ENCODE measurements at places on chromosomes 6 and 20.

GRCh38 chr6:52976591-52977035, 18.5 kb downstream of the GSTA4 start:
- no peak for DNase-seq

DNA sequence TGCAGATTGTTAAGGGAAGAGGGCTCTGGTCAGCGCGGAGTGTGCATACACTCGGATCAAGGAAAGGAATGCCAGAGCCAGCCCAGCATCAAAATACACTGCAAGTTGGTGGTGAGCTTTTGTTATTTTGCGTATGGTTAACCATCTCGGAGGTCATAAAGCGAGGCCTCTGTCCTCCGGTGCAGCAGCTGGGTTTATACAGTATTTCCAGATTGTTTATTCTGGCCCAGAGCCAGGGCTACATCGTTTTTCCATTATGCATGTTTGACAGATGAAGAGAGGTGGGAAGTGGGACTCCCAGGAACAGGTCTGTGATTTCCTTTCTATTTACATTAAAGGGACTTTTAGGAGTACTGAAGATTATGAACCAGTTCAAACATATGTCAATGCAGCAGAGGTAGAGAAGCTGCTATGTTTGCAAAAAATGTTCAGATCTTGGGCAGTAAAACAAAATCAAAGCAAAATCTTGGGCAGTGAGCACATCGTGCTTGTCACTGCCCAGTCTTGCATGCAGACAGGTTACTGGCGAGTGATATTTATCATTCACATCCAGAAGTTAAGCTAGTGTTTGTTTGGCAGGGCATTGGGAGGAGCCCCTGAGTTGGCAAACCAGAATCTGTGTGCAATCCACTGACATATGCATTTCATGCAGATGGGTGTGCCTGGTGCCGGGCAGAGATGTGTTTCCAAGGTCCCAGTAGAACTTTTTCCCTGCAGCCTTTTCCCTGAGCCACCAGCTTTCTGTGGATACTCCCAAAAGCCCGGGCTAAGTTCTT, 256.3 kb upstream of the TAB2 start:
- DNase-seq, result peak; percentile 70

- DNase-seq, result no peak
Measured at GRCh38 chr6:113486199-113486598, 370.9 kb upstream of the MARCKS start.

DNA sequence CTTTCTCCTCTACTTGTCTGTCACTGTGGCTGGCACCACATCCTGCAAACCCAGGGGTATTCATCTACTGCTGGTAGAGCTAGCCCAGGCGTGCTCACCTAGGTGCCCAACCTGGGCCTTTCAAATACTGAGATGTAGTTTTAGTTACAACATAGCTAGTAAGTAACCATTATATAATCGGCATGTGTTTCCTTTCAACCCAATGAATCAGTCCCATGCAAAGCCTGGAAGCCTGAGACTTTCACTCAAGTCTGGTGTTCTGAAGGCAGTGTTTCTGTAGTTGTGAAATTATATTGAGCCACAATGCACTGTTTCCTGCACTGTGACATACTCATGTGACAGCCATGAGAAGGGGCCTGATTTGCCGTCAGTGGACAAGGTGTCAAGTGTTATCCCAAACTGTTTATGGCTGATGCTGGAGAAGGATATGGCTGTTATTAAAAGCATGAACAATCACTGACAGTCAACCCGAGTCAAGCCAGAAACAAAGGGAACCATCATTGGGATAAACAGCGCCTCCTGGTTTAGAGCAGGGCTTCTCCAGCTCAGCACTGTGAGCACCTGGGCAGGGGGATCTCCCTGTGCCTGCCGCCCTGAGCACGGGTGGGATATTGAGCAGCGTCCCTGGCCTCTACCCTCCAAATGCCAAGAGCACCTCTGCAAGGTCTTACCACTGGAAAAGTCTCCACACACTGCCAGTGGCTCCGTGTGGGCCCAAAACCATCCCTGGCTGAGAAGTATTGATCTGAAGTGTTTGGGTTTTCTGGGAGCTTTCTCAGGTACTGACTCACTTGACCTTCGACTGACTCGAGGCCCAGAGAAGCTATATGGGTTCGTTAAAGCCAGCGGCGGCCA, 1.6 kb downstream of the PSMA7 start:
- DNase-seq, result peak; percentile 10

DNA sequence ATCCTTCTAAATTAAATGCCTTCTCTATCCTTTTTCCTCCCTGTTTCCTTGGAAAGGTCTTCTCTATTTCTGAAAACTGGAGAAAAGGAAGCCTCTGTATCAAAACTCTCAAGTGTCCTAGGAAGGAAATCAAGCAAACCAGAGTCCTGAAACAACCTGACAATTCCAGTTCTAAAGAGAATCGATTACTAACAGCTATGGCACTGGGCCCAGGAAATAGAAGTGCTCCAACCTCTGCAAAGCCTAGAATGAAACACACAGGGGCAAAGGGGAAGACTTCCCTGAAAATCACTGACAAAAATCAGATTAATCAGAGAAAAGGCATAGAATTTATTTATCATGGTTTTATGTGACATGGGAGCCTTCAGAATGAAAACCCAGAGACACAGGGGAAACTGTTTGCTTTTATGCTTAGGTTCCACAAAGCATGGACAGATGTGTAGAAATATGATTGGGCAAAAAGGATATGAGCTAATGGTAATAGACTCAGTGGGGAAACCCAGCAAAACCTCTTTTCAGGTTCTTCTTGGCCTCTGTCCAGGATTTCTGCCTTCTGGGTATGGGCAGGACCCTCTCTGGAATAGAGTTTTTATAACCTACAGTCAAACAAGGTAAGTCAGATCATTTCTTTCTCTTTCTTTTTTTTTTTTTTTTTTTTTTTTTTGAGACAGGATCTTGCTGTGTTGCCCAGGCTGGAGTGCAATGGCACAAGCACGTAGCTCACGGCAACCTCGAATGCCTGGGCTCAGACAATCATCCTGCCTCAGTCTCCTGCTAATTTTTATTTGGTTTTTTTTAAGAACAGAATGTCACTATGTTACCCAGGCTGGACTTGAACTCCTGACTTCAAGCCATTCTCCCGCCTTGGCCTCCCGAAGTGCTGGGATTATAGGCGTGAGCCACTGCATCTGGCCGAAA, 91.7 kb downstream of the CD24 start:
- DNase-seq, result no peak

DNA sequence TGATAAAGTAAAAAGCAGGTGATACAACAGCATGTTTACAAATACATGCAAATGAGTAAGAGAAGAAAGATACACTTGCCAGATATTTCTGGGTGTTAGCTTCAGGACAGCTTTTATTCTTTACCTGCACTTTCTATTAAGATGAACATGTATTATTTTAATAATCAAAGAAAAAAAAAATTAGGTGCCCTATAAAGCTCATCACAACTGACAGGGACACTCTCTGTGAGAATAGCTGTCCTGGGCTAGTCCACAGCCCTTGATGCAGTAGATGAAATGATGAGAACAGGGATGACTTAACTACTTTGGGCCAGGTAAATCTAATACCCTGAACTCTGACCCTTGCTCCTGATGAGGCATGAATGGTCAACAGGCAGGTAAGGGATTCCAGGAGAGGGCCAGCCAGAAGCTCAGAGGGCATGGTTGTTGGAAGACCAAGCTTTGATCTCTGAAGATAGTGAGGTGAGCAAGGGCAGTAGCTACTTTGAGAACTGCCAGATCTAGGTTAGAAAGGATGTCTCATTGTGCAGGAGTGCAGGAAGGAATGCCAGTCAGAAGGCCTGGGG, 15.6 kb downstream of the NSFL1C start:
- no peak for DNase-seq

GRCh38 chr20:25257756-25258475, 10.0 kb downstream of the PYGB start:
- no peak for DNase-seq

GRCh38 chr6:139219746-139220145, 72.1 kb downstream of the TXLNB start:
- DNase-seq, result no peak

- no peak for DNase-seq
Measured at GRCh38 chr20:46832555-46832954, 62.1 kb upstream of the EYA2 start.

- DNase-seq, result no peak
Measured at GRCh38 chr6:32081168-32081990, 27.8 kb downstream of the TNXB start.

GRCh38 chr6:133805876-133806275, 83.0 kb upstream of the TCF21 start:
- DNase-seq, result no peak

- DNase-seq, result no peak
Measured at GRCh38 chr6:7106215-7106751, 1.5 kb upstream of the RREB1 start.

DNA sequence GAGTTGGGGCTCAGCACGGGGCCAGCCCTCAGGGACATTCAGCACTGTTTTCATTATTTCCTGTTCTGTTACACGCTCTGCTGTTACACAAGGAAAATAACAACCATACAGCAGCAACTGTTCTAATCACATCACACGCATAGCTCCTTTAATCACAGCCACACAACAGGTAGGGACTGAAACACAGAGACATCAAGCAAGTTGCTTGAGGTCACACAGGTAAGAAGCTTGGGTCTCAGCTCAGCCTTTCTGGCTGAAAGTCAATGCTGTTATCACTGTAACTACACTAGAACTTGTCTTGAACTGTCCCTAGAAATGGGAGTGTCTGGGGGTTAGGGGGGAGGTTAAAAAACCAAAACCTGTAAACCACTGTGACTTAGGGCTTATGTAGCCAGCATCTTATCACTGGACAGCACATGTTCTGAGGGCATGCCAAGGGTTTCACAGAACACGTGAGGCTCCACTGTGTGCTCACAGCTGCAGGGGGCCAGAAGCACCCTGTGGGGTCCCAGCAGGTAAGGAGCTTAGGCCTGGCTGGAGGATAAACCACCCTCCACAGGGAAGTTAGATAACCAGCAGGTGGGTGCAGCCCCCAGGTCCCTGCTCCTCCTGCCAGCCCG, 146.0 kb downstream of the EYA2 start:
- no peak for DNase-seq

- peak; percentile 45 for DNase-seq
Measured at GRCh38 chr20:13012886-13013285, 4.1 kb downstream of the SPTLC3 start.

DNA sequence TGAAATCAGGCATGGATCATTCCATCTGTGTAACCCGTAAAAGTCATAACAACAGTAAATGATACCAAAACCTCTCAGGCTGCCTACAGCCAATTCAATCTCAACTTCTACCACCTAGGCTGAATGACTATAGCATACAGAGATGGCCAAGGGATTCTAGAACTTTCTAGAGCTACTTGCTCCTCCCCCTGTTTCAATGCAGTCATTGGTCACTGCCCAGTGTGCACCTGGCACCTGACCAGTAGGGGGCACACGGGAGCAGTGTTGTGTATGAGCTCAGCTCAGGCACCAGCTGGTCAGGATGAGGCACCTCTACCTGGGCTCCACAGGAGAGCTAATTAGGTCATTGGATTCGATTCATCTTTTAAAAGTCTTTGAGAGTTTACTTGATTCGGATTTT, 86.2 kb downstream of the PLEKHG1 start:
- DNase-seq, result peak; percentile 28

- no peak for DNase-seq
Measured at GRCh38 chr6:160507420-160507819, 156.7 kb downstream of the LPA start.

DNA sequence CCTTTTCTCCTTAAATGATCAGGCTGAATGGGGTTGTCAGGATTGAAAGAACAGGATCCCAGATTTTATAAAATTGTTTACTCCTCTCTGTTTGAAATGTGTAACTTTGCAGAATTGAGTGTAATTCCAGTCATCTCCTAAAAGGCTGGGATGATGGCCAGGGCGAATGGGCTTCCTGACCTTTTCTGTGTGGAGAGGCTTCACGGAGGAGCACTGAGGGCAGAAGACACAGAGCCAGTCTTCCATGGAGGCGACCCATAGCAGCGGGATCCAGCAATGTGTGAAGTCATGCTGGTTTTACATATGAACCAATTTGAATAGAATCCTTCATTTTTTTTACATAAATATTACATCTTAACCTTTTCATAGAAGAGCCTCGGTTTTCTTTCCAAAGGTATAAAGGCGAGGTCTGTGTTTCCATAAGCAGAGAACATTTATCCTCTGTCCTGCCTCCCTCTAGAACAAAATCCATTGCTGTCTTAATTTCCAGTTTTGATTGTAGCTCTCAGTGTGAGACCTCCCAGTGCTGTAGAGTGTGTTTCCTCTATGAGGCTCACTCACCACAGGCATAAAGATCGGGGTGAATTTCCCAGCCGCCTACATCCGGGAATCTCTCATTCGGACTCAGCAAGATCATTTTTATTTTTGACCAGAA, 369.7 kb upstream of the FLRT3 start:
- no peak for DNase-seq

DNA sequence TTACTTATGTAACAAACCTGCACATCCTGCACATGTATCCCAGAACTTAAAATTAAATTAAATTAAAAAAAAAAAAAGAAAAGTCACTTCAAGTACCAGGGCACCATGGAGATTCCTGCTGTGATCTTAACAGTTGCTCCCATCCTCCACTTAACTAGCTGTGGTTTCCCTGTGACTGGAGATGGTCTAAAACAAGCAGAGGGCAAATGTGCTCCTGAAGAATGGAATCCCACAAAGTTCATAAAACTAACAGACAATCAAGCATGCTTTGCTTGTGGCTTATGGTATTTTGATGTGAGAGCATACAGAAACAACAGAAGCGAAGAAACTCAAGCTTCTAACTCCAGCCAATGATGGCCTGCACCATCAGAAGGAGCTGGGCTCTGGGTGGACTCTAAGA, 153.6 kb upstream of the KCNK16 start:
- peak; percentile 35 for DNase-seq

DNA sequence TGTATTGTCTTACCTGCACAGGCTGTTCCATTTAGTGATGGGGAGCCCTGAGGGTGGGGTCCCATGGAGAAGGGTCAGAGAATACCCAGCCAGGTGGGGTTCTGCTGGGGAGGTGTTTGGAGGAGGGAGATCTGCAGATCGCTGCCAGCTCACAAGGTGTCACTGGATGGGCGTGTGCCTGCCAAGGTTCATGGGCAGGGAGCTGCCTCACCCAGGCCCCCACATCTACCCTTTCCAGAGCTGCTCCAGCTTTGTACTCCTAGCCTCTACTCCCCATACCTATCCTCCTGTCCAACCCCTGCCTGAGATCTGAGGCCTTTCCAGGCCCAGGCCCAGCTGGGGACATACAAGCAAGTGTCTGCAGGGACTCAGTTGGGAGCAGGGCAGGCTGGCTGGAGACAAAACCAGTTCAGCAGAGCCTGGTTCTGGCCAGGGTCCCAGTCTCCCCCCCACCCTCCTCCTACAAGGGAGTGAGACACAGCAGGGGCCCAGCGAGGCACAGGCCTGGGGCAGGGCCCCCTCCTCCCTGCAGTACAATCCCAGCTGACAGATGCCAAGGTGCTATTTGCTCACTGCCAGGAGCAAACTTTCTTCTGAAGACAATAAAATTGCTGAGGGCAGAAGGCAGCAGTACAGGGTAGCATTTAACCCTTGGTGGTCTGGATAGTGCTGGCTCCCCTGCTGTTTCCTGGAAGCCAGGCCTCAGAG, 19.7 kb downstream of the SPDEF start:
- no peak for DNase-seq

- DNase-seq, result no peak
Measured at GRCh38 chr20:10105046-10105445, 70.3 kb downstream of the ANKEF1 start.
